ENCODE measurements at places on chromosomes 16 and 17.

DNA sequence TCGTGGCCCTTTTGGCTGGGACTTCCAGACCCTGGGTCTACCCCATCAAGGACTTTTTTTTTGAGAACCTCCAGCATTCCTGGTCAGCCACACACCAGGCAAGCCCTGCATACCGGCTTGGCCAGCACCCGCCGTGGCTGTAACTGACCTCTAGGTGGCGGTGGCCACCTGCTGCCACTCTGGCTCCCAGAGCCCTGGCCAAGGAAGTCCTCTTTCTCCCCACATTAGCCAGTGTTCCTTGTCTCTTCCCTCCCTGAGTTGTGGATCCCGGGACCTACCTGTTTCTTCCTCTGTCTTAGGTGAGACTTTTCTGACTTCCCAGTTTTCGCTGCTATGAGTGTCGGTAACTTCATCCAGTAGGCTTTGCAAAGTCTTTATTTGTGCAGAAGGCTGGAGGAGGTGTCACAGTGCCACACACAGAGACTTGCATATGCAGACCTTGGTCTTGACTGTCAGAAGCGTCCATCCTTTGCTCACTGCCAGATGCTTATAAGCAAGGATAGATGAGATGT, 348.3 kb downstream of the CPPED1 start:
- DNase-seq, result no peak

DNA sequence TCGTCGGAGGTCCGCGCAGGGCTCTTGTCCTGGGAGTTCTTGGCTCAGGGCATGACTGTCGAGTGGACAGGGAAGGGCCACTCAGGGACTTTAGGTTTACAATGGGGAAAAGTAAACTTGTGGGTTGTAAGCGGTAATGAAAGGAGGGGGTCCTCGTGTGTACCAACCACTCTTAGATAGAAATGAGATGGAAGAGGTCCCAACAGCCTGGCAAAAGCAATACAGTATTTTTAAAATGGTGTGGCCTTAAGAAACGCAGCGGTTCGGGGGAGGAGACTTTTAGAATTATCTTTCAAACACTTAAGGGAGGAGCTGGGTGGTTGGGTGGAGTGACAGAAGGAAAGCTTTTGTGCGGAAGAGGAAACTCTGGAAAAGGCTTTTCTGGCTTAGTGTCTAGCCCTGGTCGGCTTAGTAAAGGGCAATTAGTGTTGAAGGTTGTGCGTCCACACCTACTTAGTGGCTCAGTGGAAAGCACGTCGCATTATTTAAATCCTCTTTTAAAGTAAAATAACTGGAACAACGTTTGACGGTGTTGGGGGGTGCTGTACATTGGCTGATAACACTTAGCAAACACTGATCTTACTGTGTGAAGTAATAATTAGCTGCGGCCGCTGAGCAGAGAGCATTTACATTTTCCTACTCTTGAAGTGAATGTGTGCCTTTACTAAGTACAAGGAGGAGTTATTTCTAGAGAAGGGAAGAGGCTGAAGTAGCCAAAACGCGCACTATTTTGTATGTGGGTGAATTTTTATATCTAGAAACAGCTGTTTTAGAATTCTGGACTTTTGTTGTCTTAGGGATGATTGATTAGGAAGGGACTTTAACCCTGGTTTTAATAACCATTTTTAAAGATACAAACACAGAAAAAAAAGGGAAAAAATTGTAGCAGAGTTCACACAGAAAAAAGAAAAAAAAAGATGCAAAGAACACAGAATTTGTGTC, 1.0 kb downstream of the WSB1 start:
- no peak for DNase-seq

DNA sequence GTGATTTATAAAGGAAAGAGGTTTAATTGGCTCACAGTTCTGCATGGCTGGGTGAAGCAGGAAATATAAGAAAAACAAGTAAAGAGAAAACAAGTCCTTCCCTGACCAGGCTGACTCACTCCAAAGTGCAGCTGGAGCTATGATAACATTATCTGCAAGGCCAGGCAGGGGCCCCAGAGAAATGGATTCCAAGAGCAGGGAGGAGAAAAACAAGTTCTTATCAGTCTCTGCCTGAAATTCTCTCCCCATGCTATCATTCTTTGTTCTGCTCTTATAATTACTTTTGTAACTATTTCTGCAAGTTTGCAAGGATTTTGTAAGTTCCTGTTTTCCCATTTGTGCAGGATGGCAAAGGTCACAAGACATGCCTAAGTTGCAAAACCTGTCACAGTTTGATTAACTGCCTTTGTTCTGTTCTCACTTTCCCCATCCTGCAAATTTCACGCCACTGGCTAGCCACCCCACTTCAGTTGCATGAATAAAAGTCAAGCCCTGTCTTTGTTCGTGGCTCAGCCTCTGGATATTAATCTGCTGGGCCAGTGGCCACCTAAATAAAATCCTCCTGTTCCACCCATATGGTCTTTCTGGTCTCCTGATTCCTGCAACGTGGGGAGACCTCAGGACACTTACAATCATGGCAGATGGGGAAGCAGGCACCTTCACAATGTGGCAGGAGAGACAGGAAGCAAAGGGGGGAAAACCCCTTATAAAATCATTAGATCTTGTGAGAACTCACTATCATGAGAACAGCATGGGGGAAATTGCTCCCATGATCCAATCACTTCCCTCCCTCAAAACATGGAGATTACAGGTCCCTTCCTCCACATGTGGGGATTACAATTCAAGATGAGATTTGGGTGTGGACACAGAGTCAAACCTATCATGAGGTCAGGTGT, 13.1 kb downstream of the ABCA9 start:
- peak; percentile 42 for DNase-seq

DNA sequence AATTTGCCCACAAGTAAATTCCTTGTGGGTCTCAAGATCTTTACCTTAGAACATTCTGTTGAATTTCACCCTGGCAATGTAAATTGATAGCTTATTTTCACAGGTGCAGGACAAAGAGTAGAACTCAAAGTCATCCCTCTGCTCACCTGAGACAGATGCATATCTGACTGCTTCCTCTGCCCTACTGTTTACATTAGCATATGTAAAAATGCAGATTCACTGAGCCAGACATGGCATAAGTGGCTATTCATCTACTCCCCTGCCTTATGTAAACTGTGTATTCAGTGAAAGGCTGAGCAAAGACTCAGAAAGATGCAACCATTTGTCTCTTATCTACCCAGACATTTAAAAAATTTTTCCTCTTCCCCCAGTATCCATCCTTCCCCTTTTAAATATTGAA, 22.3 kb upstream of the MILR1 start:
- no peak for DNase-seq

DNA sequence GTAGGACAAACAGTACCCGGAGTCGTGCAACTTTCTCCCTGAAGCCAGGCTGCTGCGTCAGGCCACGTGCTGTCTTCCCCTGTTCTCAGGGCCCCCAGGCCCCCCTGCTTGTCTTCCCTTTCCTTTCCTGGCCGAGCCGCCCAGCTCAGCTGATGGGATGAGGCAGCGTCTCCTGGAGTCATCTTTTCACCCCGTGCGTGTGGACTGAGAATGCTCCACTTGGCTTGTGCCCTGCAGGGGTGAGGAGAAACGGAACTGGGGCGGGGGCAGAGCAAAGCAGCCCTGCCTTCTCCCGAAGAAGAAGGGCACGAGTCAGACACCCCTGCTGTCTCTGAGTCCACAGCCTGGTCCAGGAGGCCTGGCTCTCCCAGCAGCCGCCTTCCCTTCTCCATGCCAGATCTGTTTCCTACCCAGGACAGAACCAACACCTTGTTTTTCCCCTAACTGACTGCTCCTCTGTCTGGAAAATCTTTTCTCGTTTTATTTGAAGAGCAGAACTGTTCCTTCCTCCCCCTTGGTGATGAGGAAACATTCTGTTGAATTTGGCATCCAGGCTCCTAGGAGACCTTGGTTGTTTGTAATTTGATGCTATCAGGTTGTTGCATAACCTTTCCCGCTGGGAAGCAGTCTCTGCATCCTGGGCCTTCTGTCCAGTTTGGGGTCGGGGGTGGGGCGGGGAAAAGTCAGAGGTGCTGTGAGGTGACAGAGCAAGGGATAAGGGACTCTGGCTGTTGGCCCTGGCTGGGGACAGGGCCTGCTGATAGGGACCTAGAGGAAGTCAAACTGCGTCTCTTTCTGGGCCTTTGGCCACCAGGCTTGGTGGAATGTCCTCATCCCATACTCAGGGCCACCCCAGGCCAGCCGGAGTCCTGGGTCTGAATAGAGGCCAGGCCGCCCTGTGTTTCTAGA, 78.8 kb downstream of the WIPI1 start:
- DNase-seq, result no peak

GRCh38 chr16:30797670-30798309, 10.8 kb upstream of the ZNF629 start:
- DNase-seq, result no peak

DNA sequence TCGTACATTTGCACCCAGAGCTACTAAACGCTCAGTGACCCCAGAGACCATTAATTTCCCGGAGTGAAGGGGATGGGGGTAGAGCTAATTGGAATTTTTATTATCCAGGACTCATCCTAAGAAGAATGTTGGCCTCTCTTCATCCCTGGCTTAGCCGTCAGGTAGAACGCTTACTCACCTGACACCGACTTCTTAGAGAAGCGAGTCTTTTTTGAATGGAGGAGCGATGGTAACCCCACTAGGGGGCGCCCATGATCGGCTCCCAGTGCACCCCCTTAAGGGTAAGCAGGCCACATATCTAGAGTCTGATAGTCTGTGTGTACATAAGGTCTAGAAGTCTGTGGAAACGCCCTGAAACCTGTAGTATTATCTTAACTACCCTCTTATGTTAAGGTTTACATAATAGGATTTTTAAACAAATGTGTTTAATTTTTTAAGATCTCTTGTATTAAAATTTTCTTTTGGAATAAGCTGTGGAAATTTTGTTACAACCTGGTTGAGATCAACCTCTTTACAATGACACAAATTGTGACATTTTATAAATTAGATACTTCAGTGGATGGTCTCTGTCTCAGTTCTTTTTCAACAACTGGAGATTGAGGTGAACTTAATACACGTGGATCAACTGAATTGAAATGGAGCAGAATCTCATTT, 229.8 kb downstream of the CPPED1 start:
- no peak for DNase-seq

GRCh38 chr17:76379275-76379641, 5.2 kb upstream of the SPHK1 start:
- DNase-seq, result no peak

GRCh38 chr16:86490859-86491639, 19.3 kb upstream of the FOXF1 start:
- DNase-seq, result no peak

DNA sequence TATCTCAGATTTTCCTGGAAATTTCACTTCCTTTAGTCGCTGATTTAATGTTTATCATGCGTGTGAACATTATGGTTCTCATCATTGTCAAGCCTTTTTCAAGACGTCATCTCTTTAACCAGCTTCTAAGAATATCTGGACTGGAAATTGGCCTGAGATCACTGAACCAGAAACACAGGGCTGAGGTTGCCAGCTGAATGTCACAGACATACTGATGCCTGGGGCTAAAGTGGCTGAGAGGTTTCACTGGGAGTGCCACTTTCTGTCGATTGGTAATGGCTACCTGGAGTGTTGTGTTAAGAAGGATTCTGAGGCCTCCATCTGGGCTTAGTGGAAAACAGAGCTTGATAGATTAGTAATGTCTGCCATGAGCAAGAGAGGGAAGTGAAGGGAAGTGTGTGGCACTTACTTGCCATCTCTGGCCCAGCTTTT, 54.2 kb downstream of the CRISPLD2 start:
- DNase-seq, result no peak

- no peak for DNase-seq
Measured at GRCh38 chr16:8758022-8758421, 39.4 kb downstream of the TMEM186 start.

GRCh38 chr16:1913327-1914083, 4.7 kb downstream of the HS3ST6 start:
- no peak for DNase-seq

GRCh38 chr17:66944351-66945146, 20.0 kb upstream of the CACNG4 start:
- no peak for DNase-seq

- no peak for DNase-seq
Measured at GRCh38 chr17:78266231-78266631, 34.8 kb downstream of the TMEM235 start.

DNA sequence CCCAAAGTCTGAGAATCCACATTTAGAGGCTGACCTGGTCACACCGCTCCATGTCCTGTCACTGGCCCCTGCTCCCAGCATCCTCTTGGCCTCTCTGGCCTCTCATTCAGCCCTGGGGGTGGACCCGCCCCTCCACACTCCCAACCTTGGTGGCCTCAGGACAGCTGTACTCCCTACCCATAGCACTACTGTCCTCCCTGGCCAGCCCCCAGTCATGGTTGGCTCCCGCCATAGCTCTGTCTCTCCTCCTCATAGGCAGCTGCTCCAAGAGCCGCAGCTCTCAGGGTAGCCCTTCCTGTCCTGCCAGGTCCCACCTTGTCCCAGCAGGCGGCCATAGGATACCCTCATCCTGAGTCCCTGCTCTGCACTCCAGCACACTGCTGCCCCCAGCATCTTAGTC, 38.0 kb upstream of the PHB1 start:
- DNase-seq, result no peak

DNA sequence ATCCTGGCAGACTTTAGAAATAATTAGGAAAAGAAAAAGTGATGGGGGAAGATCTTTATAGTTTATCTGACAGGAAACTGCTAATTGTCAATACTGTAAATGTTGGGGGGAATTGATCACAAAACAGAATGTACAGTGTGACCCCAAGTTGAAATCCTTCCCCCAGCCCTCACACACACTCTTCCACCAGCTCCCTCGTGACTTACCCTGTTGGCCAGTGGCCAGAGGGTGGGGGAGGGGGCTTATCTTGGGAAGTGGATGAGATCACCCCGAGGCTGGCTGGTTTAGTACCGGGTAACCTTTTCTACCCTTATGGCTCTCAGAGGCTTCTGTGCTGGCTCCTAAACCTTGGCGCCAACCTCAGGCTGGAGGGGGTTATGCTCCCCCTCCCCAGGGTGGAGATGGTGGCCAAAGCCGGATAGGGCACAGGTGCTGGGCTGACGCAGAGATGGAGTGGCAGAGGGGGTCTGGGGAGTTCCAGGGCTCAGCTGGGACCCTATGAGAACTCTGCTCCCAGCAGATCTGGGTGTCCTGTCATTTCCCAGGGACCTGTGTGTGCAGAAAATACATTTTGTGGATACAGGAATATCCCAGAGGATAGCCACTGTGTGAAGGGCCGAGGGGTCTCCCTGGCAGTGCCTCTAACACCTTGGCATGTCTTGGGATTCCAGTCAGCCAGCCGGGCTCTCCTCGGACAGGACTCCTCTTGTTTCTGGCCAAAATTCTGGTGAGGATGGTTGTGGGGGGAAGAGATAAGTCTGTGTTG, 18.6 kb downstream of the CDH16 start:
- no peak for DNase-seq

GRCh38 chr17:5705876-5706576, 121.7 kb upstream of the NLRP1 start:
- DNase-seq, result no peak

Measured in AG04449 (cell line).